ENCODE measurements at places on chromosomes 13 and 19.

DNA sequence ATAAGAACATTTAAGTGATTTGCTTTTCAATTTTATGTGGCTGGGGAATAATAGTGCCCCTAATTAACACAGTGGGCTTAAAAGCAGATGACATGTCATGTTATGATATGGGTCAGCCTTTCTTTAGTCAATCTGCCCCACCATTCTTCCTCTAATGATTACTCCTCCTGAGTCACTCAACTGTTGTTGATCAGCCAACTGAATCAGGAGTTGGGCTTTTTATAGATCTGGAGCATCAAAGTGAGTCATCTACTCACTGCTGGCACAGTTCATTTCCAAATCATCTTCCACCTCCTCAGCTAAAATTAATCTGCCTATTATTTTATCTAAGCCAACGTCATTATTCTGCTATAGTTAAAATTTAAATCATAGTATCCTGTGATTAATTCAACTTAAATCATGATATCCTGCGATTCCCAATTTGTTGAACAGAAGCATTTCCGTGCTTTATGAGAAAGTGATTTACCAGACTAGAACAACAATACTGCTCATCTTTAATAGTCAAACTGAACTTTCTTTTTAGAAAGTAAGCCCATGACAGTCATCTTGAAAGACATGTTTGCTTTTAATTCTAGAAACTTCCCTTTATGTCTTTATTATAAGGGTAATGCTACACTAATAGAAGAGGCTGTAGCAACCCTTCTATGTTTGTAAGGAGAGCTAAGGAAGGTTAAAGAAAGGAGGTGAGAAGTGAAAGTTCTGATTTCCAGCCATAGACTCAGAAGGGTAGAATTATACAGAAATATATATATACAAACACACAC is 551.4 kb downstream of the TBC1D4 start:
- no peak for DNase-seq

- peak; percentile 53 for DNase-seq
Measured at GRCh38 chr19:57583104-57583520, 833 bp upstream of the ZIK1 start.

DNA sequence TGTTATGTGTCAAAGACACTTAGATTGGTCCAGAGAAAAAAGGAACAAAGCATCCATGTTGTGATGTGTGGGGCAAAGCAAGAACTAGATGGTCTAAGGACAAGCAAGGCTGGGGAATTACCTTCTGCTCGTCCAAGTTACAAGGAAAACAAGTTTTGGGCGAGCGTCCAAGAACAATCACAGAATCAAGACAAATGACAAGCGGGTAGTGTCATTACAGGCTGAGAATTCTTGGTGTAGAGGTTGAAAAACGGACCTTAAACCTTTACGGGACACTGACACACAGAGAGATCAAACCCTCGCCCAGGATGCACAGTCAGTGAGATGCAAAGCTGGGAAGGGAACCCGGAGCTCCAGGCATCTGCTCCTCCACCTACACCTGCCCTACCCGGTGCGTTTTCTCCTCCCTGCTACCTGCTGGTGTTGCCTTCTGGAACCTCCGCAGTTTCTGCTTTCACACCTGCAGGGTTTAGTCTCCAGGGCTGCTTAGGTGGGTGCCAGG is 515 bp upstream of the ZNF324B start:
- DNase-seq = no peak

- DNase-seq = peak; percentile 95
Measured at GRCh38 chr19:36331353-36332228, 47.4 kb downstream of the ZFP14 start.

GRCh38 chr19:35013041-35013819 is 13.1 kb downstream of the GRAMD1A start:
- DNase-seq = peak; percentile 85

DNA sequence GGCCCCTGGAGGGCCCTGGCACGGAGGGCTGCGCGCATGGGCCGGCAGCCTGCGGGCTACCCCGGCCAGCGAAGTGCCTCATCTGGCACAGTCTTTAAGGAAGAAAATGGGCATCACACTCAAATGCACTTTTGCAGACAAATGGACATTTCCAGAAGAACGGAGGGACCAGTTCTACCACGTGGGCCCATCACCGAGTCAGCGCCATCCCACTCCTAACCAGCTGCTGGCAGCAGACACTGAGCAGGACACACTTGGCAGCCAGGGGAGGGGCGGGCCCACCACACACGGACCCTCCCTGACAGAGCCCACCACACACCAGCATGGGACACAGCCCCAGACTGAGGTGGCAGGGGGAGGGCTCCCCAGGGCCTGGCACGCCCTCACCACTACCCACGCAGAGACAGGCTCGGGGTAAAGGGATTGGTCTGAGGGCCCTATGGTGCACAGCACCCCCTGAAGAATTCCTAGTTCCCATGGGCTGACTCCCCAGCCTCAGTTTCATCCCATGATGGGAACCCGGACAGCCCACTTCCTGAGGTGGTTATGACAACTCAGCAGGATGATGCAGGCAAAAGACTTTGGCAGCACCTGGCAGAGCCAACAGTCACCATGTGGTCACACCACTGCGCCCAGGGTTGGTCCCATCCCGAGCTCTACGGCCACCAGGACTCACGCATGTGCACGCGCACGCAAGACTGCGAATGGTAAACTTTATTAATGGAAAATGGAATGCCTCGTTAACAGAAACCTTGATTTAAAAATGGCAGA is 18.7 kb upstream of the TINCR start:
- no peak for DNase-seq

DNA sequence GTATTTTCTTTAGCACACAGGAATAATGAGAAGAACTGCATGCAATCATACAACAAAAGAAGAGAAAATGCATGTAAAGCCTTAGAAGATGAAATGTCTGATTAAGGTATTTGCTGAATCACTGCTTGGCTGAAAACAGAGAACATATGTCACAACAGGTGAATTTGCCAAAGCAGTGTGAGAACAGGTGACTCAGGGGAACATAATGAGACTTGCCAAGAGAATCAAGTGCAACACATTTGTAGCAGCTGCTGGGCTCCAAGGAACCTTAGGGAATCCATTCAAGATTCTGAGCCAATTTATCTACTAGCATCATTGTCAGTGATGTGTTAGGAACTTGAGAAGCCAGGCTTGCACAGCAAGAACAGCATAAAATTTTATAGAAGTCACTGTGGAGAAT is 273.1 kb downstream of the PCDH20 start:
- no peak for DNase-seq

DNA sequence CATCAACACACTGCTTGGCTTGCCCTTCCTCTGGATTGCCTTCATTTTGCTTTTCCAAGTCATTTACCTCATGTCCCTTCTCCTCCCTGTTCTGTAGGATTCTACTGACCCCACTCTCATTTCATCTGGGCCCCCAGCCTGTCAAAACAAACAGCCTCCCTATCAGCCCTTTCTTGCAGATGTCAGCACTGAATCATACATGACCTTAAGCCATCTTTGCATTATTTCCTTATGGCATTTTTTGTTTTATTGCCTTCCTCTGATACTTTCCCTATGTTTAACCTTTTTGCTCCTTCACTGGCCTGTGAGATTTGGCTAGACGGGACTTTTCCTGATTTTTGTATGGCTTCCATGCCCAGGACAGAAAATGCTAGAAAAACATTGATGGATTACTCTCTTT is 8.7 kb downstream of the LRCH1 start:
- DNase-seq = no peak

- no peak for DNase-seq
Measured at GRCh38 chr19:45187421-45188100, 9.0 kb downstream of the BLOC1S3 start.

- no peak for DNase-seq
Measured at GRCh38 chr13:41658057-41658661, 200.8 kb downstream of the RGCC start.

GRCh38 chr13:31951215-31951678 is 80.3 kb upstream of the FRY start:
- no peak for DNase-seq

GRCh38 chr13:53473397-53473796 is 444.8 kb downstream of the OLFM4 start:
- DNase-seq = no peak

DNA sequence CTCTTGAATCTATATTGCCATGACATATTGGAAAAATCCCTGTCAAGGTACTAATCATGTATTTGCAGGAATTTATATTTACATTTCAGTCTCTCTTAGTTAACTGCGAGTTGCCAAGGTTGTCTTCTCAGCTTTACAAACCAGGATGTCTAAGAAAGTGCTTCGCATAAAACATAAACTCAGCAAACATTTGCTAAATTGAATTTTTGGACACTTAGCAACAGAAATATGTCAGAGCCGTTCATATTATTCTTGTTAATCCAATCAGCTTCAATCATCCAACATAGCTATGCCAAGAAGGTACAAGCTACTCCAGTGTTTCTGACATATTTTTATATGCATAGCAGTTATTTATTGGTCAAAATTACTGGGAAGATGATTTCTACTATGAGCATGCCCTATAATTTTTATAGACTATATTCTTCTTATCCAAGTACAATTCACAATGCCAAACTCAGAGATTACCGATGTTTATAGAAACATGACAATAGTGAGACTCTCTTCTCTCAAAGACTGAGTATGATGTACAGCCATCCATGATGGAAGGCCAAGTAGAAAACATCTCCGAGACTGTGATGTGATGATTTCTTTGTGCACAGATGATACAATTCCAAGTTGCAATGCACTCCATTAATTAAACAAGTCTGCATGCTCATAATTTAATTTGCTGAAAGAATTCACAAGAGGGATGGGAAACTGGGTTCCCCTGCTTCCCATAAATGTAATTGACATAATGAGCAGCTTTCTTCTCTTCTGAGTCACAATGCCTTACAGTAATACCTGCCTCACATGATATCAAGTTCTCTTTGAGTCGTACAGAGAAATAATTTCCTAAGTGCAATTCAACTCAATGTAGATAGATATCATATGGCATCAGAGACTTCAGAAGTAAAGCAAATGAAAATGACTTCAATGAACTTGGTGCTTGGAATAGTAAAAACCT is 776.3 kb downstream of the EFNB2 start:
- no peak for DNase-seq

GRCh38 chr19:11451871-11452619 is 16.6 kb downstream of the PRKCSH start:
- DNase-seq = no peak

DNA sequence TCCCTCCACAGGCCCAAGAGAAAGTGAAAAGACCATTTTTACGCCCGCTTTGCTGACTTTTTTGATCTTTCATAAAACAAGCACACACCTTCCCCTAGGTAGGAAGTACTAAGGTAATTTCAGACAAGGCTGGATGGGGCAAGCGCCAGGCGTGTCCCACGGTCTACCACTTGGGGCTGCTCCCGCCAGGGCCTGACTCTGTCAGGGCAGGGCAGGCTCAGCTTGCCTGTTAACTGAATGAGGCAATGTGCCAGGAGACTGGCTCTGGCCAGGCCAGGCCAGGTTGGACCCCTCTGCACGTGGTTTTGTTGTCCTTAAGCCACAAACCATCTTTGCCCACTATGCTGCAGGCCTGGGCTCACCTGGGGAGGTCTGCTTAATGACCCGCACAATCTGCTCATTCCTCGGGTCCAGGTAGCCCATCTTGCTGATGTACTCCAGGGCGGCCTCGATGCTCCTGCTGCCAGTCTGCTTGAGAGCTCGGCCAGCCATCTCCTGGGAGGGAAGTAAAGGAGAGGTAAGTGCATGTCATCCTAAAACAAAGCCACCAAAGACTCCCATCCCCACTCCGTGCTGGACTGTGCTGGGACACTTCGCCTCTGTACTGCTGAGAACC is 70.4 kb downstream of the LATS2 start:
- no peak for DNase-seq

GRCh38 chr13:24875566-24875965 is 111.6 kb downstream of the RNF17 start:
- DNase-seq = no peak

GRCh38 chr19:5112681-5113575 is 144.0 kb downstream of the KDM4B start:
- no peak for DNase-seq

DNA sequence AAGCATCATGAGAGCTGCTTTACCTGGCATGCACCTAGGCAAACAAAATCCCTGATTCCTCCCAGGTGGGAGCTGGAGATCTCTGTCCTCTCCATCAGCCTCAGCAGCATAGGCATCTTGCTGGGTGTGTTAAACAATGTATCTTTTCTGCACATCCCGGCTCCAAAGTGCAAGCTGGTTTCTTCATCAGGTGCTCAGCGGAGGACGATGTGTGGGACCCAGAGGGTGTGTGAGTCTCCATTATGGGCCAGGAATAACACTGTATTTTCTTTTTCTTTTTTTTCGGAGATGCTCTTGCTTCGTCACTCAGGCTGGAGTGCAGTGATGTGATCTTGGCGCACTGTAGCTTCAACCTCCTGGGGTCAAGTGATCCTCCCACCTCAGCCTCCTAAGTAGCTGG is 9.9 kb downstream of the CNFN start:
- DNase-seq = no peak

DNA sequence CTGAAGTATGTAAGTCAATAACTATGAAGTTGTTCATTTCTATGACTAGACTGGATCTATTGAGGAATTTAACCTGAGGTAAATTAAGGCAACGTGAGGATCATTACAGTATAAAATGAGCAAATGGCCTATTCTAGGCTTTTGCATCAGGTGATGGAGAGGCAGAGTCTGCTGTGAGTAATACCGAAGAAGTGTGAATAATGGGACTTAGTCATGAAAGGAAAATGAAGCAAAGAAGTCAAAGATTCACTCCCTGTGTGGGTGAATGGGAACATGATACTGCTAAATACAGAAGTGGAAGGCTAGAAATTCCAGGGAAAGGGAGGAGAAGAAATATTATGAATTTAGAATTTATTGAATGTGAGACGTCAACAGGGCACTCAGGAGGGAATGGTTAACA is 774.1 kb downstream of the LIG4 start:
- no peak for DNase-seq

DNA sequence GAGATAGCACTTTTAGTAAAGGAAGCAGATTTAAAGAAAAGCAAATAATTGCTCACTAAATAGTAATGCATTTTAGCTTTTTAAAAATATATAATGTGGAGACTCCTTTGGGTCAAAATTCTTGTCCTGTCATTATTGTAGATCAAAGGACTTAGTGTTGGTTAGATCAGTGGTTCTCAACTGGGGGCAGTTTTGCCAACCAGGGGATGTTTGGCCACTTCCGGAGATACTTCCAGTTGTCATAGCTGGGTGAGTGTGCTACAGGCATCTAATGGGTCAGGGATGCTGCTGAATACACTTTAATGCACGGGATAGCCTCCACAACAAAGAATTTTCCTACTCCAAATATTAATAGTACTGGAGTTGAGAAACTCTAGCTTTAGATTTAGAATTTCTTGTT is 126.8 kb downstream of the LMO7 start:
- no peak for DNase-seq

GRCh38 chr19:16851031-16851712 is 22.0 kb downstream of the SIN3B start:
- no peak for DNase-seq

DNA sequence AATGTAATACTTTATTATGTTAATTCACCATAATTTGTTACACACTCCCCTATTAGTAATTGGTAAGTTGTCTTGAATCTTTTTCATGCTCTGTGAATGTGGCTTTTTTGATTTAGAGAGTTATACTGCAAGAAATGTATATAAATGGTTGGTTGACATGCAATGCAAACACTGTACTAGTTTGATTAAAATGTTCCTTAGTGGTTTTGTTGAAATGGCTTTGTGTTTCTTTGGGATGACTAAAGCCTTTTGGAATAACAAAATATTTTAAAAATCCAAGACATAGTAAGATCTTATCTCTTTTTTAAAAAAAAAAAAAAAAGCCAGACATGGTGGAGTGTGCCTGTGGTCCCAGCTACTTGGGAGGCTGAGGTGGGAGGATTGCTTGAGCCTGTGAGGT is 10.5 kb downstream of the LAMP1 start:
- DNase-seq = no peak

- no peak for DNase-seq
Measured at GRCh38 chr13:81153478-81153877, 812.6 kb upstream of the SPRY2 start.

- DNase-seq = no peak
Measured at GRCh38 chr13:27168086-27168485, 3.5 kb downstream of the USP12 start.
